Stimulated activated CD8-positive, alpha-beta memory T cell treated with anti-CD3 and anti-CD28 coated beads, Interleukin-4, amount 100 ng/mL, for 48 hours (primary cell): ENCODE measurements at places on chromosomes 7 and 10.

DNA sequence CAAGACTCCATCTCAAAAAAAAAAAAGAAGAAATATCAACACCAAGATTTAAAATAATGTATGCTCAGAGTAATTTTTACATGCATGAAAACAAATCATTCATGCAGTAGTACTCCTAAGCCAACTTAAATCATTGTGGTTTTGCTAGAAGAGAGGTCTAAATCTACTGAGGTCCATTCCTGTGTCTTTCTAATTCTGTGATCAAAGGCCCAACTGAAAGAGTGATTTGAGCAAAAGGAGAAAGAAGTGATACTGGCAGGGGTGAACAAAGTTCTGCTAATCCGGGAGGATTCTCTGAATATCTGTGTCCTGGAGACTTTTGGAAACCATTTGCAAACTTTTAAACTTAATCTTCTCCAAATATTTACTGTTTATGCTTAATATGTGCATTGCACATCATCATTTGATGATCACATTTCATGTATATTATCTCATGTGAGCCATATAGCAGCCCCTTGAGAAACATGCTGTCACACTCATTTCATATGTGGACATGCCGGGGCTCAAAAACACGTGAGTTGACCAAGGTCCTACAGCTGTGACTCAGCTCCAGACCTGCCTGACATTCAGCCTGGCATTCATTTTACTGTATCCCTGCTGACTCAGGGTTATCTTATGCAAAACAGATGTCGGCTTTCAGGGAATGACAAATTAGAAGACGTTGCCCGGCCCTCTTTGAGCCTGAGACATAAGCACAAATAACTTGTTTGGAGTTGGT lies 76.4 kb downstream of the FAM107B start:
- no peak for DNase-seq

DNA sequence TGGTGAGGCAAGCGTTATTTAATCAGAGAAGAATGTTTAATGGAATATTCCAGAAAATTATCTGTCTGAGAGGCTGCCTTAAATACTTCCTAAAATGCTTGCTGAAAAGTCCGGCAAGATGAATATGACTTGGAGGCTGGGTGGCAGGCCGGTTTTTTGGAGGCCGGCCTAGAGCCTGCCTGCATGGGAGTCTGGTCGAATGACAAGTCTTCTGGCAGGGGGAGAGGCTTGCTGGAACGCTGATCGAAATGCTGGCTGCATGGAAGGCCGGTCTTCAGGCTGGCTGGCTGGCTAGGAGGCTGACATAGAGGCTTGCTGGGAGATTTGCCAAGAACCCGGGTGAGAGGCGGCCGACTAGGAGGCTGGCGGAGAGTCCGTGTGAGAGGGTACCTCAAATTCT lies 135.7 kb downstream of the OR13A1 start:
- no peak for DNase-seq

DNA sequence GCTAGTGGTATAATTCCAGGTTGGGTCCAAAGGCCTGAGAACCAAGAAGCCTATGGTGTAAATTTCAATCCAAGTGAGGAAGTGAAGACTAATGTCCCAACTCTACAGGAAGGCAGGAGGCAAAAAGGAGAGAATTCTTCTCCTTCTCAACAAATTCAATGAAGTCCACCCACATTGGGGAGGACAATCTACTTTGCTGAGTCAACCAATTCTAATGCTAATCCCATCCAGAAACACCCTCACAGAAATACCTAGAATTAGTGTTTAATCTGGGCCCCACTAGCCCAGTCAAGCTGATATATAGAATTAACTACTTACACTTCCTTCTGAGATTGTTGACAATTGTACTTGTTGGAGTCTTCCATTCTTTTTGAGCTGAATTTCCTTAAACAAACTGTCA lies 413.2 kb upstream of the PHF14 start:
- DNase-seq: no peak

DNA sequence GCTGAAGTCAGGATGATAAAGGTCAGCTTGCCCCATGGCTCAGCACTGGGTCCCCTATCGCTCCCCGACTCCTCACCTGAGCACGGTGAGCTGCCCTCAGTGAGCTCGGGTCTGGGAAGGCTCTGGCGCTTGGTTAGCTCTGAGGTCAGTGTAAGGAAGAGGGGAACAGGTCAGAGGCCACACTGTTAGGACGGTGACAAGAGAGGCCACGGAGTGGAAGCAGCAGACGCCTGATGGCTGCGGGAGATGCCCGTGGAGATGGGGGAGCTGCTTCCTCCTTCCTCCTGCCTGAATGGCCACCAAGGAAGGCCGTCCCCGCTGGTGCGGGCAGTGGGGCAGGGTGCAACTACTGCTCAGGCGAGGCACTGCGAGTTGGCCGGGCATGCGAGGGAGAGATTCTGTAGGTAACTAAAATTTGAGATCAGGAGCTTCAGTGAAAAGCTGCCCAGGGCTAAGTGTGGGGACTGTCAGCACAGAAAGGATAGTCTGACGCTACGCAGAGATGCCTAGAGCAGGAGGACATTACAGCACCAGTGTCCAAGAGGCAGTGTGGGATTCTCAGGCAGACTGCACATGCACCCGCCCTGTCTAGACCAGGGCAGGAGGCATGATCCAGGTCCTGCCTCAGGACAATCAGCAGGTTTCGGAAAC lies 231.3 kb upstream of the GRB10 start:
- DNase-seq: no peak

- DNase-seq: no peak
These were observed 56.4 kb downstream of the STEAP1B start for GRCh38 chr7:22443370-22444180.
